ENCODE measurements at places on chromosomes 5 and 9. TPM values are rescaled to one million over a fixed set of nuclear protein-coding genes. Genes with fewer than 3 reads are reported as not detected.

- no peak for DNase-seq
Observed at GRCh38 chr5:80825786-80826460, 134.2 kb upstream of the RASGRF2 start.

- DNase-seq: peak; percentile 27
Observed at GRCh38 chr5:159094745-159095144, 5.0 kb downstream of the EBF1 start.

GRCh38 chr5:10642367-10642766 is 78.5 kb downstream of the ANKRD33B start:
- DNase-seq: no peak

DNA sequence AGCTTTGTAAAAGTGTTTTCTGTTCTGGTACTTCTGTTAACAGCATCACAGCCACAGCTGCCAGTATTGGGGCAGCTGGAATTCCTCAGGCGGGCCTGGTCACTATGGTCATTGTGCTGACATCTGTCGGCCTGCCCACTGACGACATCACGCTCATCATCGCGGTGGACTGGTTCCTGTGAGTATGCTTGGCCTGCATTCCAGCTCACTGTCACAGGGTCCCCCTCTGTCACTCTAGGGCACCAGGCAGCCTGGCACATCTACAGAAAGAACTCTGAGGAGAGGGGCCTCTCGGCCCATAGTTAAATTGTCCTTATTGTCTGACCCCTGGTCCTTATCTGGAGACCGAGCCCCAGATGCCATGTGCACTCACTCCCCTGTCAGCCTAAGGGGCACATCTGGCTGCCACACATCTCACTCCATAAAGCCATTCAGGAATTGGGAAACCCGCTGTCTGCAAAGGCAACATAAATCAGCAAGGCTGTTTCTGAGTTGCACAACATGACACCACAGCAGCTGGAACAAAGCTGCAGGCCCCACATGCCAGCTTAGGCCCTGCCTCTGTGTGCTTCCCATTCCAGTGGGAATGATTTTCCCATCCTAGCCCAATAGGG is 77.5 kb downstream of the SLC1A3 start:
- peak; percentile 57 for DNase-seq

DNA sequence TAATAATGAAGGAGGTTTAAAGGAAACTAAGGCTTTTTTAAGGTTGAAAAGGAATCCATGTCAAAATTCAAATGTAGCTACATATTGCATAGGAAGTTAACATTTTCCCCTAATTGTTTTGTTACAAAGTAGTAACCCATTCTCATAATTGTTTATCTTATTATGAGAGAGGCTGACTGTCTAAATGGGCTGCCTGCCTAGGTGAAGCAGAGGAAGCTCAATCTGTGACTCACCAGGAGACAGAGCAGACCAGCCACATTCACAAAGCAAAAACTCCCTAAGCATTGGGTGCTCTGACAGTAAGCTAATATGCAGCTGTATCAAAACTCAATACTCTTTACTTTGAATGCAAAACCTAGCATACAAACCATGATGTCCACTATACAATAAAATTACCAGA is 208.5 kb downstream of the ROR2 start:
- DNase-seq: no peak

The NPDC1 gene
- polyA plus RNA-seq: 0.51 TPM

The ASPN gene
- polyA plus RNA-seq: not detected

The LECT2 gene
- not detected for polyA plus RNA-seq

The PCDHA10 gene
- polyA plus RNA-seq: not detected

The NDST1 gene
- 7.5 TPM for polyA plus RNA-seq

Measured in CD14-positive monocyte (primary cell).